Central memory CD4-positive, alpha-beta T cell (primary cell): ENCODE measurements at places on chromosomes 16 and 17.

DNA sequence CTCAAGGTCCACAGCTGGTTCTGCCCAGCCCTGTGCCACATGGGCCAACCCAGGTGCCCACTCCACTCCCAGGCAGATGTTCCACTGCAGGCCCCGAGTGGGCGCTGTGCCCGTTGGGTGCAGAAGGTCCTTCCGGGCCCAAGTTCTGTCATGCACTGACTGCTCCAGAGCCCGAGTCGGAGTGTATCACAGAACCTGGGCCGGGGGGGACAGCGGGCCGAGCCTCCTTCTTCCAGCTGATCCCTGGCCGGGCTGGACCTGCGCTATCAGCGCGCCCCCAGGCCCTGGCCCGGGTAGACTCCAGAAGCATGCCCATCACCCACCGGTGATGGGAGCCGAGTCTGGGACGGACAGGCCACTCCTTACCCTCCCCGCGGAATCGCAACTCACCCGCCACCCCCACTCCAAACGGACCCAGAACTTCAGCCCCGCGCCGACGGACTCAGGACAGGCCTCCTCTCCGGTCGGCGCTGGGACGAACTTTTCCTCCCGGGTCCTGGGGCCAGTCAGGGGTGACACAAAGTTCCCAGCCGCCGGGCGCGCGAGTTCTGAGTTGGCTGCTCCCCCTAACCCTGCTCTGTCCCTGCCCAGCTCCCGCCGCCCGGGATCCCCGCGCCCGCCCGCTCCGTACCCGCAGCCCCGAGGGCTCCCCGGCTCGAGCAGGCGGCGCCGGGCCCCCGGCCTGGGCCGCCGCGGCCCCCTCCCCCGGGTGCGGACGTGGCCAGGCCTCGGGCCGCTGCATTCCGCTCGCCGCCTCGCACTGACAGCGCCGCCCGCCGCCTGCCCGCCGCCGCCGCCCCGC, at the start of gene COPZ2:
COPZ2 (minus strand) TSS at position 762 of the 802 bp plus-strand sequence; CDS start at position 742, 20 bp downstream.
- peak; percentile 59 for DNase-seq

DNA sequence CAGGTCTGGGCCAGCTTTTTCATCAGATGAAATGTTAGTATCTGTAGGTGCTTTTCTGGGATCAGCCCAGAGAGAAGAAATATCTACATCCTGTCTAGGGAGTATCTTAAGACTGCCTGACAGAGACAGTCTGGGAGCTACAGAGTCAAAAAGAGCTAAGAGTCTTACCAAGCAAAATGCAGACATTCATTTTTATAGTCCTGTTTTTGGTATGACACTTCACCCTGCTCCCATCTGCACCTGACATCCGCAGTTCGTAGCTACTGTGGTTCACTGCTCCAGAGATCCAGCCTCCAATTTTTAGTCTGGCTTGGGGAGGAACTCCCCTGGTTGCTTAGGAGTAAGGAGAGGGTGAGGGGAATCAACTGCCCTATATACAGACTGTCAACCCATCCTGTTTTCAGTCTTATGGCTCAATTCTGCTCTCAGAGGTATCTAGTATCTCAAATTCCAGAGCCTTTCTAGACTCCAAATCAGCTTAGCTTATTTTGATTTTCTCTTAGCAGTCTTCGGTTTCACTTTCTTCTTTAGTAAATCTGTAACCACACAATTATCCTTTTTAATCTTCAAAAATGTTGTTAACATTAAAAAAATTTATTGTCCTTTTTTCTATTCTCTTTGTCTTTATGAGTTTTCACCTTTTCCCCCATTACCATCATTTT, 97.8 kb downstream of the TMEM100 start:
- DNase-seq = no peak

- no peak for DNase-seq
Measured at GRCh38 chr17:8459107-8459506, 23.4 kb downstream of the NDEL1 start.

DNA sequence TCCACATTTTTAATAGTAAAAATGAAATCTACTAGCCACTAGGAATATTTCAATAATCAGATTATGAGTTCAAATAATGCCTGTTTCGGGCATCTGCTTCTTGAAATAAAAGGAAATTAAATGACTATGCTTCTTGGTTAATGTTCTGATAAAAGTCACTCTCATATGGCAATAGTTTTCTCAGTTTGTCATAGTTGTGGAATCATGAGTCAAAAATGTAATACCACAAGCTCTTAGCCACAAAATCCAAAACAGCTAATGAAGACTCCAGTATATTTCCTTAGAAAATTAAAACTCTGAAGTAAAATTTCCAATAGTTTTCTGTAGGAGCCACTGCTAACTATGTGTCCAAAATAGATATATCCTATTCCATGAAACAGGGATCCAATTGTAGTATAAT, 676.3 kb upstream of the CDH8 start:
- no peak for DNase-seq

DNA sequence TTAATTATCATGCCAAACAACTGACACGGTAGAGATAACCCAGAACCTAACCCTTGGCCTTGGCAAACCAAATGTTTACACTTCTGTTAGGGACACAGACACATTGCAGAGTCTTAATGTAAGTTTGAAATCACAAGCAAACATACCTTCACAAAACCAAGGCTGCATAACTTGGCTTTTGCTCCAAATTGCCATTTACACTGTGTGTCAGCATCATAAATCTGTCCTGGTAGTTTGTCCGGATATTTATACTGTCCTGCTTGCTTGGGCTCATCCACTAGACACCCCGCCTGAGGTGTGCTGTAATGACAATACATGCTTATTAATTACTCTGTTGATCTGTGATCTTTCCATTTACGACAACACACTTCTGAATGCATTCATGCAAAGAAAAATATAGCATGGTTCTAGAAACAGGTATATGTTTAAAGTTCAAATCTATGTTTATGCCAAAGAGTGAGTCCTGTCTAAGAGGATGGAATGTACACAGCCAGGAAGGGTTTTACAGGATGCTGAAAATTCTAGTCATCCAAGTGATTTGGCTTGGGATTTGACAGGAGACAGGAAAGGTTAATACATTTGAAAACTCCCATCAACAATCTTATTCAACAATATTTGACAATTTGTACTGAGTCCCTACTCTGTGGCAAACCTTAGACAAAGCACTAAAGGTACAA, 81.1 kb downstream of the ADAMTS18 start:
- DNase-seq = no peak
